ENCODE measurements at places on chromosomes 16 and 17.

- DNase-seq, result no peak
Measured at GRCh38 chr16:10970065-10970464, 25.7 kb downstream of the CLEC16A start.

DNA sequence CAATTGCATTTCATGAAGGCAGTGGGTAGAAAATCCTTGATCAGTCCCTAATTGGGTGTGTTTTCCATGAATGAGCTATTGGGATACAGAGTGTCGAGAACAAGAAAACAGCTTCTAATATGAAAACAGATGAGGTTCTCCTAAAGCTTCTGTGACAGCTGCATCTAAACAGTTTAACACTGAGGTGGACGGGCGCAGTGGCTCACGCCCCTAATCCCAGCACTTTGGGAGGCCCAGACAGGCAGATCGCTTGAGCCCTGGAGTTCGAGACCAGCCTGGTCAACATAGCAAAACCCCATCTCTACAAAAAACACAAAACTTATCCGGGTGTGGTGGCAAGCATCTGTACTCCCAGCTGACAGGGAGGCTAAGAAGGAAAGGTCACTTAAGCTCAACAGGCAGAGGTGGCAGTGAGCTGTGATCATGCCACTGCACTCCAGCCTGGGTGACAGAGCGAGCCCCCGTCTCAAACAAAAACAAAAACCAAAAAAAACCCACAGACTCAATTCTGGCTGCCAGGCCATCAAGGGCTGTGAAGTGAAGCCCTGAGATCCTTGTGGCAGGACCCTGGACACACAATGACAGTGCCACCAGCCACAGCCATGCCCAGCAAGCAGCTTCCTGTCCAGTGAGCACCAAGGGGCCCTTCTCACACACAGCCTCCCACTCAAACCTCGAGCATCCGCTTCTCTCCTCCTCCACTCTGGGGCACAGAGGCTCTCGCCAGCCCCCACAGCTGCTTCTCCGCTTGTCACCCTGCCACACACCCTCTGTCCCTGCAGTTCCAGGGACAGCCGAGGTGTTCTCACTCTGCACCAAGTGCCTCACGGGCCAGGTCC is 44.0 kb downstream of the ANKRD11 start:
- DNase-seq, result no peak

- no peak for DNase-seq
Measured at GRCh38 chr16:57071831-57072582, 20.4 kb upstream of the CPNE2 start.

- no peak for DNase-seq
Measured at GRCh38 chr17:70976447-70976846, 807.1 kb downstream of the KCNJ2 start.

- peak; percentile 28 for DNase-seq
Measured at GRCh38 chr17:7747635-7748071, 30.1 kb downstream of the DNAH2 start.

DNA sequence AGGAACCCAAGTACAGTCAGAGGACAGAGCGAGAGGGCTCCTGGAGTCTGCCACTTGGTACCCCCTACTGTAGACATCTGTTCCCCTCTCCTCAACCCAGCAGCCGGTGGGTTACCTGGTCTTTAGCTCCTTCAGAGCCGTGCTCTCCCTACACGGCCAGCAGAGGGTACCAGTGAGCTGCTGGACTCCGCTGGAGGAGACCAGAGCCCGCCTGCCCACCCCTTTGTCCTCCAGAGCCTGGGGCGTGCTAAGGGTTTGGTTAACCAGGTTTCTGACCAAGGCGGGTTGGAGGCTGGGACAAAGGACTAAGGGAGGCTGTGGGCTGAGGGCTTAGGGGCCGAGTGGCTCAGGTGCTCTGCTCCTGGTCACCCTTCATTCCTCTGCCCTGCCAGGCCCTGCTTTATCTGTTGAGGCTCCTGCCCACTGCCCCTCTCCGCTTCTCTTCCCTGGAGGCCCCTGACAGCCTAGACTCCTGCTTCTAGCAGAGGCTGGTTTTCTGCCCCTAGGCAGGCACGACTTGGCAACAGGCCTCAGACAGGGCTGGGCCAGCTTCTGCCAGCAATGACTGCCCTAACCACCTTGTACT is 2.7 kb upstream of the HSD11B2 start:
- no peak for DNase-seq

DNA sequence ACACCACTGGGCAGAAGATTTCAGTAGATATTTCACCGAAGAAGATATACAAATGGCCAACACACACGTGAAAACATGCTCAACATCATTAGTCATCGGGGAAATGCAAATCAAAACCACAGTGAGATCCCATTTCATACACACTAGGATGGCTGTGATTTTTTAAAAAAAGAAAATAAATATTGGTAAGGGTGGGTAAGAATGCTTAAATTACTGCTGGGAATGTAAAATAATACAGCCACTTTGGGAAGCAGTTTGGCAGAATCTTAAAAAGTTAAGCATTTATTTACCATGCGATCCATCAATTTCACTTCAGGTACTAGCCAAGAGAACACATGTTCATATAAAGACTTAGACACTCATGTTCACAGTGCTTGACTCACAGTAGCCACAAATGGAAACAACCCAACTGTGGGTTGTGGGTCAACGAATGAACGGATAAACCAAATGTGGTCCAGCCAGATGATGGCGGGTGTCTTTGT is 6.5 kb upstream of the C16orf74 start:
- no peak for DNase-seq

GRCh38 chr17:31015639-31016038 is 44.8 kb downstream of the RNF135 start:
- DNase-seq, result no peak

DNA sequence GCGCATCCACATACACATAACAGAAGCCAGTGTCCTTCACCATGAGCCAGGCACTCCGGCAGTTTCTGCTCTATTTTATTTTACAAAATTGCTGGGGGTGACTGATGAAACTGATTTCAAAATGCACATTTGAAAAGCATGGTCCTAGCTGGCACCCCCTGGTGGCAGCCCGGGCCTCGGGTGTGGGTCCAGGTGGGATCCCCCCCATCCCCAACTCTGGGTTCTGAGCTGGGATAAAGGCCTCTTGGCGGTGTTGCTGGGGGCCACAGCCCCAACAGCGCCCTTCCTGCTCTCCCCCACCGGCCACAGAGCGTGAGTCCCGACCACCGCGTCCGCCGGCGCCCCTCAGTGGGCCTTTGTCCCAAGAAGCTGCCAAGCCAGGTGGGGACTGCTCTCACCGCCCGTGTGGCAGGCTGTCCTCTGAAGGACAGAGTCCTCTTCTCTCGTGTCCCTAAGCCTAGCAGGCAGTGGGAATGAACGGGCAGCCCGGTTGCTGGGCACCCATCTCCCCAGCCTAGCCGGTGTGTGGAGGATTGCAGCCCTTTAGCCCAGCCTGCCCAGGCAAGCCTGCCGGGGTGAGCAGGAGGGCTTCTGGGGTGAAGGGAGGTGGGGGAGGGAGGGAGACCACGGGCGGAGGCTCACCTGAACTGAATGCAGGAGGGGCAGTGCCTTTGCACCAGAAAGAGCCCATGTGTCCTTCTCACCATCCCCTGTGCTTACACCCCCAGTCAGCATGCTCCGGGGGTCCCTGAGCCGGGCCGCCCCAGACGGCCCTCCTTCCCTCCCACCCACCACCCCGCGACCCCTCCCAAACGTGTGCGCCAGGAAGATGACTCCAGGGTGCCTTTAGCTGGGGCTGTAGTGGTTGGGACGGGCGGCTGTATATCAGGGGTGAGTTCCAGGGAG is 898 bp downstream of the SNAI3 start:
- DNase-seq, result no peak

- peak; percentile 57 for DNase-seq
Measured at GRCh38 chr16:76946879-76947278, 244.1 kb upstream of the MON1B start.

DNA sequence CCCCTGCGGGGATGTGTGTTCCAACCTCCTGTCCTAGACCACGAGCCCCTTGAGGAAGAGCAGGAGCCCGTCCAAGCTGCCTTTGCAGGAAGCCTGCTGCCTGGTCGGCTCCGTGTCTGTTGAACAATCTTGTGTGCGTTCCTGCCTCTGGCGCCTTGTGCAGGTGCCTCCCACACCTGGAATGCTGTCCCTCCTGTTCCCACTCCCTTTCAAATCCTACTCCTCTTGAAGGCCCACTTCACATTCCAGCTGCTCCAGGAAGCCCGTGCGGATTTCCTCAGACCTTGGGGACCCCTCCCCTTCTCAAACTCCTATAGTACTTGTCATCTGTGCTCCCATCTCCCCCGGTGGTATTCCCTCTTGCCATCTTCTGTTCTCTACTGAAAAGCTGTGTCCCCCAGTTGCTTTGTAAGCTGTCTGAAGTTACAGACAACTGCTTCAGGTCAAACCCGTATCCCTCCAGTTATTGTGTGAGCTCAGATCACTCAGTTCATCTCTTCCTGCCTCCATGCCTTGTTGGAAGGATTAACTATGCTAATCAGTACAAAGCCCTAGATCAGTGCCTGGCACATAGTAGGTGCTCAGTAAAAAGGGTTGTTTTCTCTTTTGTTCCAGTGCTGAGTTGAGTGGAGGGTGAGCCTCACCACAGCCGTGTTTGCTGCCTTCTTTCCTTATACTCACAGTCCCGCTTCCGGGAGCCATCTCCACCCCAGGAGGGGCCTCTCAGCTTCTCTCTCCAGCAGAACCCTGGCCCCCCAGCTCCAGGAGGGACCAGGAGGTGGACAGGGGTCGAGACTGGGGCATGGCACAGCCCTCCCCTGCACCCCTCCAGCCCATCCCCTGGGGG is 241.8 kb upstream of the CIBAR2 start:
- DNase-seq, result no peak

DNA sequence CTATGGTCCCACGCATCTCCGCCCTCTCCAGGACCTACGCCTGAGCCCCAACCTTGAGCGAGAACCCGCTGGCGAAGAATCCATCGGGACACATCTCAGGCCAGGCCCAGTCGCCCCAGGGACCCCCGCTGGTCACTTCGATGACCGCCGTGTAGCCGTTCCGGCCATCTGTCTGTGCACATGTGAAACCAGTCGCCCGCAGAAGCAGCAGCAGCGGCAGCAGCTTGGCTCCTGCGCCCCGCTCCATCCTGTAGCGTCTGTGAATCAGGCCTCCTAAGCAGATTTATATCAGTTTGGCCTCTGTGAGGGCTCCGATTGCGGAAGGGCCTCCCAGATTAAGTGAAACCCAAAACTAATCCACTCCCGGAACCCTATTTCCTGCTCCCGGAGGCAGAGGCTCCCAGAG is at the start of gene VMO1:
Gene VMO1, minus strand, starts transcription at position 259 of the 406 bp plus-strand sequence. Its CDS starts 12 bp downstream, at position 247.
- DNase-seq, result no peak

DNA sequence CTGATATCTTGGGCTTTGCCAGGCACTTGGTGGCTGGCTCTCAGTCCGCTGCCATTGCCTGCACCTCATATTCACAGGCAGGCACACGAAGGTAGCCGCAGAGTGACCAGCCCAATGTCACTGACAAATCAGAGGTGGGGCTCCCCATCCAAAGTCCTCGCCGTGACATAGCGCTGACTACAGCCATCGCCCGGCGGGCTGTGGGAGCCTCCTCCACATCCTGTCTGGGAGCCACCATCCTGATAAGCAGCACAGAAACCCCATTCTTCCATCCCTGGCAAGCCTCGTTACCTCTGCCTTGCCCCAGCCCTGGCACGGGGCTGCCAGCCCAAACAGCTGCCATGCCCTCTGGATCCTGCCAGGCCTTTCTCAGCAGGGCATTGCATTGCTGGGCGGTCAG is 437.8 kb downstream of the SLC39A11 start:
- no peak for DNase-seq

GRCh38 chr17:81059026-81059425 is 24.1 kb downstream of the BAIAP2 start:
- no peak for DNase-seq

DNA sequence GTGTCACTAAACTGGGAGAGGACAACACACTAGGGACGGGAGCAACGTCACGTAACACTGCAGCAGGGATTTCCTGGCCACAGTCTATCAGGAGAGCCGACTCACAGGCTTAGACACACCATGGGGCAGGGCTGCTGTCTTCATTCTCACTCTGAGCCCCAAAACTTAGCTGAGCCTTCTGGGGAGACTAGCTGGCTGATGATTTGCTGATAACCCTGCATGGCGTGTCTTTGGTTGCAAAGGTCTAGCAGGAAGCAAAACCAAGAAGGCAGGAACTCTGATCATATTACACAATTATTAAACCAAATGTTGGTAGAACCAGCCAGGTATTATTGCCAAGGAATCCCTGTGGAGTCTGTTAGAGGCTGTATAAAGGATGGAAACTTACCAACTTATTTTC is 345.0 kb downstream of the SLC39A11 start:
- DNase-seq, result no peak

GRCh38 chr17:50557630-50558029 is 2.9 kb upstream of the CACNA1G start:
- DNase-seq, result no peak

DNA sequence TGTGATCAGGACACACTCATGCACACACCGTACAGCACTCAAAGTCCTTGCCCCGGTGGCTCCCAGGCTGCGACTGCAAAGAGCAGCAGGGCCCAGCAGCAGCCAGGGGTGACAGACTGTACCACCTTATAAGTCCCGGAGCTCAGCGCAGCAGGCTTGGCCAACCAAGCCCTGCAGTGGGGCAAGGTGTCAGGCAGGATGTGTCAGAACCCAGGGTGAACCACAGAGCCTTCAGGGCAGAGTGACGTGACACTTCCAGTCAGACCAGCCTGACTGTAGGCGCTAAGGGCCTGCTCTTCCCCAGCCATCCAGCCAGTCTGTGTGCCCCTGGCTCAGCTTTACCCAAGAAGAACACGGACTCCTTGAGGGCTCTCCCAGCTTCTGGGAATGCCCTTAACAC is 204.1 kb downstream of the COPRS start:
- no peak for DNase-seq

- DNase-seq, result no peak
Measured at GRCh38 chr16:13997933-13998332, 73.2 kb upstream of the MRTFB start.

- no peak for DNase-seq
Measured at GRCh38 chr17:66476014-66476413, 173.6 kb downstream of the PRKCA start.

- DNase-seq, result no peak
Measured at GRCh38 chr16:15439521-15439920, 5.1 kb downstream of the BMERB1 start.

- no peak for DNase-seq
Measured at GRCh38 chr16:76175718-76176117, 101.5 kb upstream of the CNTNAP4 start.

- no peak for DNase-seq
Measured at GRCh38 chr17:5184288-5184687, 7.4 kb downstream of the ZNF594 start.

DNA sequence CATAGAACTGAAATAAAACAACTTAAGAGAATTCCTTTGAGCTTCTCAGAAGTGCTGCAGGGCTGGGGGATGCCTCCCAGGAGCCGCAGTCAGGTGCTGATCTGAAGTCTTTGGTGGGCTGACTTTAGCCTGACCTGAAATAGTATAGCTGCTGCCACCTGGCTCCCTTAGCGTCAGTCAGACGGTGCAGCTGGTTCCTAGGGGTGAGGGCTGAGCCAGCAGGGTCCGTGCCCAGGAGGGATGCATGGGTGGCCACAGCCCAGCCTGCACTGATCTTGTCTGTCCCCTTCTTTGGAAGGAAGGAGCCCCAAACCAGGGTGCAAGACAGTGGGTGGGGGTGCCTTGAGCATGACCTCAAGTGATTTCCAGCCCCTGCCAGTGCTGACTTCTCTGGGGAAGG is 11.5 kb downstream of the MAPT start:
- no peak for DNase-seq

GRCh38 chr17:74394275-74394950 is 27.1 kb downstream of the GPR142 start:
- no peak for DNase-seq

All from AG09309 (cell line).